ENCODE measurements at places on chromosomes 7 and 10. TPM values are rescaled to one million over a fixed set of nuclear protein-coding genes. Genes with fewer than 3 reads are reported as not detected.

GRCh38 chr10:111137007-111137406, 60.2 kb downstream of the ADRA2A start:
- H3K27ac ChIP-seq: no peak overlapping the region
- DNase-seq: no peak
- no peak overlapping the region for H3K4me3 ChIP-seq
- no peaks in the 10 kb centered on the region for H3K4me1 ChIP-seq
- H3K27me3 ChIP-seq: no peaks in the 10 kb centered on the region
- H3K36me3 ChIP-seq: no peaks in the 10 kb centered on the region

GRCh38 chr7:55778631-55779030, 83.9 kb downstream of the SEPTIN14 start:
- H3K27me3 ChIP-seq: no peaks in the 10 kb centered on the region
- no peak overlapping the region for H3K27ac ChIP-seq
- no peaks in the 10 kb centered on the region for H3K36me3 ChIP-seq
- no peak for DNase-seq

- H3K4me3 ChIP-seq: no peak overlapping the region
- no peak for DNase-seq
- no peak overlapping the region for H3K27ac ChIP-seq
- no peaks in the 10 kb centered on the region for H3K4me1 ChIP-seq
Observed at GRCh38 chr7:3923307-3923918, 622.4 kb downstream of the SDK1 start.

DNA sequence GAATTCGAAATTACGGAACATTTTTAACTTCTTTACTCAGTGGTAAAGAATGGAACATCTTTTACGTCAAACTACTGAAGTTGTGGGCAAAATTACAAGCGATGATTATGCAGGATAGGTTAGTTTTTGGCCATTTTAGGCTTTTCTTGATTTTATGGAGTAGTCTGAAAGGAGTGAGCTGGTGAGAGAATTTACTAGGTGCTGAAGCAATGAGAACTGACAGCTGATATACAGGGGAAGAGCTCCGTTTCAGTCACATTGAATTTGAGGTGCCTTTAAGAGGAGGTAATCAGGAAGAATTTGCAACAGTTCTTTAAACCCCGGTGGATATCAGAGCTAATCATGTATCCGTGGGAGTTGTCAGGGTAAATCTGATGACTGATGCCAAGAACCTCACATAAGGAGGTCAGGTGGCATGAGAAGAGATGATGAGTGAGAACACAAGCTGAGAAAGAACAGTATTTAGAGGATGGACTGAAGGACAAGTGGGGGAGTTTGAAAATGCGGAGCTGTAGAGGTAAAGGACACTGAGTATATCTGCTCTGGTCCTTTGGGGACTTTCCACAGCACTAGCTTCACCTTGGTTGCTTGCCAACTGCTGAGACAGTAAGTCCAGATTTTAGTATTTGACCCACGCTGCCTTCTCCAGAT, 104.3 kb downstream of the AHR start:
- DNase-seq: no peak
- H3K36me3 ChIP-seq: no peaks in the 10 kb centered on the region
- no peaks in the 10 kb centered on the region for H3K4me1 ChIP-seq

DNA sequence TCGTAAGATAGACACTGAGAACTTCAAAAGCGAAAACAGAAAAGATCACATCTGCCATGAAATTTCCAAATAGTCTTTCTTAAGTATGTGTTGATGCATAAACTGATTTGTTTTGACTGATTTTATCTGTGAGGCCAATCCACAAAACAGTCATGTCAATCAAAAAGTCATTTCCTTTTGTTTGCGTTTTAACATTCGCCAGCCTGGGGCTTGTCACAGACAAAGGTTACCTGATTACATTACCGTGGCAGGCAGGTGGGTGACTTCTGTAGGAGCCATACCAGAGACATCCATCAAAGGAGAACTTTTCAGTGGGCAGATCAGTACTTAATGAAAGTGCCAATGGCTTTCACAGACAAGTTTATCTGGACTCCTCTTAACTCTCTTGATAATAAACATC, 45.5 kb upstream of the BET1 start:
- no peaks in the 10 kb centered on the region for H3K36me3 ChIP-seq
- no peak overlapping the region for H3K4me3 ChIP-seq
- no peaks in the 10 kb centered on the region for H3K27me3 ChIP-seq
- no peak overlapping the region for H3K27ac ChIP-seq

DNA sequence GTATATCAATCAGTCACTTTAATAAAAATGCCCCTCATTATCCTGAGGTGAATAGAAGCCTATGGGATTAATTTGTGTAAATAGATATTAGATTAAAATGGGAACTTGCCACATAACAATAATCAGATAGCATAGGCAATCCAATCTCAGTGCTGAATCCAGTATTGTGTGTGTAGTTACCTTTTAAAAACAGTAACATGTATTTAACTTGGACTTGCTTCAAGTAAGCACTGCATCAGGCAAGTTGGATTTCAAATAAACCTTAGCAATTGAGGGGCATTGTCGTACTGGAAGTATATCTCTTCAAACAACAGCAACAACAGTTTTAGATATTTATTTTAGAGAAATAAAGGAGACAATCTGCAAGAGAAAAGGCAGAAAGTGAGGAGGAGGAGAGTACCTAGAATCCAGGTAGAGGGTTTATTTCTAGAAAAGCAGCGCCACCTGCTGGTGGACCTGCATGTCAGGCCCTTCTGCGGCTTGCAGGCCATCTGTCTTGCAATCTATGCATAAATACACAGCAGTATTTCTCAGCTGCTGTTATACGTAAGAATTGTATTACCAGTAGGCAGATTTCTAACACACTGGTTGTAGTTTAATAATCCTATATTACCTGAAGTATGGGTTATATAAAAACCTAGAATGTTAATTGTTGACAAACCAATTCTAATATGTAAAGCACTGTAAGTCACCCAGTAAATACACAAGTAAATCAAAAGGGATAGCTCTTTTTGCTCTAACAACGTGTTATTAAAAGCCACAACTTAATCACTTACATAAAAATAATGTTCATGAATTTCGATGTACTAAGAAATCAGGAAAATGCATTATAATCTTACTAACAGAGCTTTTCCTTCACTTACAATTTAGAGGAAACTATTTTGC, 652.8 kb downstream of the KCNMA1 start:
- H3K27ac ChIP-seq: no peak overlapping the region
- no peaks in the 10 kb centered on the region for H3K27me3 ChIP-seq
- DNase-seq: peak; percentile 24
- H3K4me1 ChIP-seq: no peaks in the 10 kb centered on the region

DNA sequence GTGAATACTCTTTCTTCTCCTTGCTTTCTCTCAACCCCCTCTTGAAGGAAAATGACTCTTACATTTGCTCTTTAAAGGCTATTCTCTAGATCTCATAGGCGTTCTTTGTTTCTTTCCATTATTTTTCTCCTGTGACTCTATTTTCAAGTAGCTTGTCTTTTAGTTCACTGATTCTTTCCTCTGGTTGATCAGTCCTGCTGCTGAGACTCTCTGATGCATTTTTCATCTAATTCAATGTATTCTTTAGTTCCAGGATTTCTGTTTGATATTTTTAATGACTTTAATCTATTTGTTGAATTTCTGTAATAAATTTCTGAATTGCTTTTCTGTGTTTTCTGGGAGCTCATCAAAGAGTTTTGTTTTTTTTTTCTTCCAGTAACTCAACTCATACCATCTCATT, 397.7 kb downstream of the CNTNAP2 start:
- no peaks in the 10 kb centered on the region for H3K4me1 ChIP-seq
- no peaks in the 10 kb centered on the region for H3K27me3 ChIP-seq
- no peak overlapping the region for H3K4me3 ChIP-seq
- DNase-seq: no peak
- H3K36me3 ChIP-seq: no peaks in the 10 kb centered on the region

- peaks cover 4% of the 10 kb centered on the region for H3K4me1 ChIP-seq
- DNase-seq: peak; percentile 21
- no peak overlapping the region for H3K27ac ChIP-seq
- H3K27me3 ChIP-seq: no peaks in the 10 kb centered on the region
- H3K4me3 ChIP-seq: no peak overlapping the region
Observed at GRCh38 chr10:130300608-130301020, 164.4 kb downstream of the GLRX3 start.

ELMO1 gene
- 66.2 TPM for total RNA-seq

GRCh38 chr7:117111535-117111934, 158.2 kb downstream of the ST7 start:
- no peaks in the 10 kb centered on the region for H3K36me3 ChIP-seq
- DNase-seq: no peak
- H3K4me1 ChIP-seq: peaks cover 13% of the 10 kb centered on the region
- H3K27ac ChIP-seq: no peak overlapping the region
- H3K4me3 ChIP-seq: no peak overlapping the region

SLC29A4 gene
- total RNA-seq: 0.18 TPM

LIPM gene
- total RNA-seq: not detected

All from CD8-positive, alpha-beta memory T cell (primary cell).